ENCODE measurements at places on chromosomes 2 and 18.
A peak's percentile ranks its signal among the peaks of the same experiment; 100 is the strongest.

- no peak for DNase-seq
Observed at GRCh38 chr2:143901185-143901842, 618.6 kb downstream of the ZEB2 start.

DNA sequence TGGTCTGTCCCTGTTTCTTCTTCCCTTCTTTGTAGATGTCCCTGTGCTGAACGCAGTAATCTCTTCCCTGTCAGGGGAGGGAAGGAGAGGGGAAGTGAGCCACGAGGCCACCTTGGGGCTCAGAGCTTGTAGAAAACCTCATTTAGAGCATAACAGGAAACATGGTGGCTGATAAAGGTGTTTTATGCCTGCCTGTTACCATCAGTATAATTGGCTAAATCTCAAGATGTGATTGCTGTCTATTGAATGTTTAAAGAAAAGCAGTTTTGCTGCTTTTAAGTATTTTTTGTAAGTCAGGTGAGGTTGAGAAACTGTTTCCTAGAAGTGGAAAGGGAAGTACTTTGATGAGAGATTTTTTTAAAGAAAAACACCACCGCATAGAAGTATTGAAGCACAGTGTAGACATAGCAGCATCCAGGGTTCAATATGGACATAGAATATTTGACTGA lies 59.7 kb upstream of the PDK1 start:
- no peak for DNase-seq

DNA sequence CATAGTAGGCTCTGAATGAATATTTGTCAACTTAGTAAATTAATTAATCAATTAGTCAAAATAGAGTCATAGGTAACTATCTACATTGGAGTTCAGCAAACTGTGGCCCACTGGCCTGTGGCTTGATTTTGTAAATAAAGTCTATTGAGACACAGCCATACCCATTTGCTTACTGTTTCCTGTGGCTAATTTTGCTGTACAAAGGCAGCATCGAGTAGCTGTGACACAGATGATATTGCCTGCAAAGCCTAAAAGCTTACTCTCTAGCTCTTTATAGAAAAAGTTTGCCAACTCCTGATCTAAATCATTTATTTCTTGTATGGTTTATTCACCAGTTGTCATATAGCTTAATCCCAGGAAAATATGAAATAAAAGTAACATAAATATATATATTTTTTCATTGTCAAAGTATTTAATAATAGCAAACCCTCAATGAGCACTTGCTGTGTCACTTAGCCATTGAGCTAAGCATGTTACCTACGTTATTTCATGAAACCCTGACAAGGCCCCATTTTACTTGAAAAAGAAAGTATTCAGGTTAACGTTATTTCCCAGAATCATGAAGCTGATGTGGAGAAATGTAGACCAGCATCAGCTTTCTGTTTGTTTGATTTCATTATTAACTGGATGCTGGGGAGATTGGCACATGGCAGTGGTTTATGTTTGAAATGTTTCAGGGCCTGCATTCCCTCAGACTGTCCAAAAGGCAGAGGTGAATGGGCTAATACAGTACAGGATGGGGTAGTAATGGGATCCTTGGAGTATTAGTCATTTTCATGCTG lies 69.6 kb downstream of the ICOS start:
- DNase-seq = no peak

- no peak for DNase-seq
Observed at GRCh38 chr2:132677661-132678060, 7.7 kb upstream of the LYPD1 start.

DNA sequence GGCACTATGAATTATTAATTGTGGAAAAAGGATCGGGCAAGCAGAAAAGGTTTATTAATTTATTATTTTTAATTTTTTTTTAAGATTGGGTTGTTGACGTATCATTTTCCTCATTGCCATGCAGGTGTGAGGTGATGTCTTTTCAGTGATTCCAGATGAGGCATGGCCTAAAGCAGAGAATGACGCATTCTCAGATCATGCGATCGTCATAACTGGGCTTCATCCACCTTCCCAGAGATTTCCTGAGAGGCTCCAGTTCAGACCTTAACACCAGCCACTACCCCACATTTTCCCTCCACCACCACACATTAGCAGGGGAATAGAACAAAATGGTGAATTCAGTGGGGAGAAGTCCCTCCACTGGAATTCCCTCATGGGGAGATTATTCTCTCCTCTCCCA lies 518.4 kb upstream of the SPHKAP start:
- DNase-seq = no peak

DNA sequence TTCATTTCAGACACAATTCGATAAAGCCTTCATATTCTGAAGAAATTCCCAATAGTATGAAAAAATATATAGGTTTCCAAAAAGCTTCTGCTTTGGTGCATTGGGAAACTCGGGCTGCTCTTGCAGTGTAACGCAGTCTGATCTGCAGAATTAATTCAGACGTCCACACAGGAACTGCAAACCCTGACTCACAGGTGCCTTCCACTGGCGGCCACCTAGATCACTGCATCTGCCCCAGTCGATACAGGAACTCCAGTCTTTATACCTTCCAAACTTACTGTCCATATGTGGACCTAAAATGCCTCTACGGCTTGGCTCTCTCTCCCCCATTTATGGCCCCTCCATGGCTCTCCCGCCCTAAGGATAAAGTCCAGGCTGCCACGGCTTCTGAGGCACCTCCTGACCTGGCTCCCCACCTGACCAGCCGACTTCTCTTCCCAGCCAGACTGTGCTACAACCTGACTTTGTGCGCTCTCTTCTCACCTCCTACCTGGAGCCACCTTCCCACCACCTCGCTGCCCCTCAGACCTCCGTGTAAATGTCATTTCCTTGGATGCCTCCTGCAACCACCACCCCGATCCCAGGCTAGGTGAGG lies 39.7 kb downstream of the L3MBTL4 start:
- no peak for DNase-seq

- peak; percentile 73 for DNase-seq
Observed at GRCh38 chr2:70070542-70071268, 16.6 kb upstream of the PCBP1 start.

All from suprapubic skin (tissue), 4 donors.